NCI-H69 (cell line): ENCODE measurements at places on chromosomes 6 and 20.
A peak's percentile ranks its signal among the peaks of the same experiment; 100 is the strongest.

- DNase-seq = no peak
These were observed 3.0 kb downstream of the YWHAB start for GRCh38 chr20:44888226-44889103.

DNA sequence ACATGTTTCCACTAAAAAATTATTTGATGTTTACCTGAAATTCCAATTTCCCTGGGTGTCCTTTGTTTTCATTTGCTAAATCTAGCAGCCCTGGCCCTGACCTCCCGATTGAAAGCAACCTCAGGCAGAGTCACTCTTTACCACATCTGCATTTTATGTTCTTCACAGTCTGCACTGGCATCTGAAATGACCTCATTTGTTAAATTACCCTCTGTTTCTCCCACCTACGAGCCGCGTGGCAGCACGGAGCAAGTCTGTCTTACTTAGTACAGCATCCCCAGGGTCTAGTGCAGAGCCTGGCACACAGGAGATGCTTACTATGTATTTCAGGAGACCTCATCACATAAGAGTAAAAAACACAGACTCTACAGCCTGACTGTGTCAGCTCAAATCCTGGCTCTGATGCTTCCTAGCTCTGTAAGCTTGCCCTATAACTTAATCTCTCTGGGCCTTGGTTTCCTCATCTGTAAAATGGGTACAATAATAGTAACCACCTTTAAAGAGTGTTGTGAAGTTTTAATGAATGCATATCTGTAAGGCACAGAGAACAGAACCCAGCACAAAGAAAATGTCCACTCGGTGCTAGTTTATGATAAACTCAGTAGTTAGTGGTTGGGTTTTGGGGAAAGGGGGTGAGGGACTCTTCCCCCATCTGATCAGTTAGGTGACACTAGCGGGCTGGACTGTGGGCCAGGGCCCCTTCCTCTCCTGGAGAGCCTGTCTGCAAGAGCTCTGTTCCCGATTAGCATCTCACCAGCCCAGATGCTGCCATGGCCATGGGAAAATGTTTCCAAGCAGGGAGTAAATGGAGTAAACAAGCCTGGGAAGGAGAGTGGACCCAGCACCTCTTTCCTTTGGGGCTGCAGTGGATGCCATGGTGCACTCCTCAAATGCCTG, 88.2 kb downstream of the PREX1 start:
- no peak for DNase-seq

- DNase-seq = no peak
These were observed 33.4 kb downstream of the SNX5 start for GRCh38 chr20:17935186-17935585.

- DNase-seq = no peak
These were observed 44.9 kb downstream of the SNAI1 start for GRCh38 chr20:50027611-50028105.

GRCh38 chr20:49685161-49685601, 28.5 kb downstream of the B4GALT5 start:
- DNase-seq = peak; percentile 15

DNA sequence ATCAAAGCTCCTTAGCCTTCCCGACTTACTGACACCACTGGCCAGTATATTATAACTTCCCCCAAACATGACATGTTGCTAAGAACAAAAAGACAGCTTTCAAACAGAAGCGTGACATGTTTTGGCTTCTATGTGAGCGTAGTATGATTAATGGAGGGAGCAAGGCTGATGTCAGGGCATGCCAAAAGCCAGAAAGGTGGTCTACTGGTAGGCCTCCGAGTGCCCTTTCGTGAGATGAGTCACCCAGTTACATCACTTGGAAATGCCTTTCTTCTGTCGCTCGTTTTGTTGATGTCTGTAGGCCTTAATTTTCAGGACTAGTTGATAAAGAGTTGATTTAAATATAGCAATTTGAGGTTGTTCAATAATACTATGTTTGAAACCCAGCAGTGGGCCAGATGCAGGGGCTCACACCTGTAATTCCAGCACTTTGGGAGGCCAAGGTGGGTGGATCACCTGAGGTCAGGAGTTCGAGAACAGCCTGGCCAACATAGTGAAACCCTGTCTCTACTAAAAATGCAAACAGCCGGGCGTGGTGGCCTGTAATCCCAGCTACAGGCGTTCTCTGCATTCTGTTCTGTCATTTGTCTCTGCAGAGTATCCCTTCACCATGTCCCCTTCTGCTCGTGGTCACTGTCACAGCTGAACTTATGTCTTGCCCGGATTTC, 53.3 kb downstream of the CNKSR3 start:
- no peak for DNase-seq

- DNase-seq = no peak
These were observed 31.2 kb upstream of the MDFI start for GRCh38 chr6:41607036-41607435.
